M059J (cell line): ENCODE measurements at places on chromosomes 12 and 14.

DNA sequence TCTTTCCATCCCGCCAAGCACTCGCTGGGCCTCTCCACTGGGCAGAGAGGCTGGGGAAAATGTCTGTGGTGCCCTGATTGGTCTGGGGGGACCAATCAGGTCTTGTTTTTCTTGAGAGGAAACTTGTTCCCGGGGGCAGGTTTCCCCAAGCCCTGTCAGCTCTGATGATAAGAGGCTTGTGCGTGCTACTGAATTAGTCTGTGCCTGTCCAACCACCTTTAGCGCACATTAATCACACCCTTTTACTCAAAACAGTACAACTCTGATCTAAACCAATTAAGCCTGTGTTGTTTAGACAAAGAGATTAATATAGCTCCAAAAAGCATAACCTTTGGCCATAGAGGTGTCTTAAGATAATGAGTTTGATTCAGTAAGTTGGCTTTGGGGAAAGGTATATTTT lies 580.4 kb downstream of the VRK1 start:
- DNase-seq: no peak

DNA sequence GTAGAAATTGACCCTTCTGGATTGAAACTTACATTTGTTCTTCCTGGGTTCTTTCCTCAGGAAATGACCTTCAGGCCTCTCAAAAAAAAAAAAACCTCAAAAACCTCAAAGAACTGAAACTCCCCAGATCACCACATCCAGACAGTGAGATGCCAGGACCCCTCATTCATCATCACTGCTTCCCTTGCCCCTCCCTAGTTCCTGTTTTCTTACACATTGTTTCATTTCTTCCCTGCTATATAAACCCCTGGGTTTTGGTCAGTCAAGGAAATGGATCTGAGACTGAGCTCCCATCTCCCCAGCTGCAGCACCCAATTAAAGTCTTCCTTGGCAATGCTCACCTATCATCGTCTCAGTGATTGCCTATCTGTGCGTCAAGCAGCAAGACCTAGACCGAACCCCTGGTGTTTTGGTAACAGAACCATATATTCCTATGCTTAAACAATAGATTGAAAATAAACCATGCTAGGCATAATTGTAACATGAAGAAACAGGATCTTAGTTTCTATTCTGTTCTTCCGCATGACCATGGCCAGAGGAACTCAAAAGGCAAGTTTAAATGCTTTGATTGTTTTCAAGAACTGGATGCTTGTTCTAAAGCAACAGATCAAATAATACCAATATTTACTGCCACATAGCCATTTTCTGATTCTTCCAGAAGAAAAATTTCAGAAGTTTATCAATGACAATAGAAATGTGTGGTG lies 108.0 kb upstream of the MAX start:
- peak; percentile 82 for DNase-seq

GRCh38 chr14:25094171-25094907 lies 44.4 kb upstream of the STXBP6 start:
- DNase-seq: no peak

GRCh38 chr12:114443607-114444421 lies 37.9 kb upstream of the TBX5 start:
- no peak for DNase-seq

DNA sequence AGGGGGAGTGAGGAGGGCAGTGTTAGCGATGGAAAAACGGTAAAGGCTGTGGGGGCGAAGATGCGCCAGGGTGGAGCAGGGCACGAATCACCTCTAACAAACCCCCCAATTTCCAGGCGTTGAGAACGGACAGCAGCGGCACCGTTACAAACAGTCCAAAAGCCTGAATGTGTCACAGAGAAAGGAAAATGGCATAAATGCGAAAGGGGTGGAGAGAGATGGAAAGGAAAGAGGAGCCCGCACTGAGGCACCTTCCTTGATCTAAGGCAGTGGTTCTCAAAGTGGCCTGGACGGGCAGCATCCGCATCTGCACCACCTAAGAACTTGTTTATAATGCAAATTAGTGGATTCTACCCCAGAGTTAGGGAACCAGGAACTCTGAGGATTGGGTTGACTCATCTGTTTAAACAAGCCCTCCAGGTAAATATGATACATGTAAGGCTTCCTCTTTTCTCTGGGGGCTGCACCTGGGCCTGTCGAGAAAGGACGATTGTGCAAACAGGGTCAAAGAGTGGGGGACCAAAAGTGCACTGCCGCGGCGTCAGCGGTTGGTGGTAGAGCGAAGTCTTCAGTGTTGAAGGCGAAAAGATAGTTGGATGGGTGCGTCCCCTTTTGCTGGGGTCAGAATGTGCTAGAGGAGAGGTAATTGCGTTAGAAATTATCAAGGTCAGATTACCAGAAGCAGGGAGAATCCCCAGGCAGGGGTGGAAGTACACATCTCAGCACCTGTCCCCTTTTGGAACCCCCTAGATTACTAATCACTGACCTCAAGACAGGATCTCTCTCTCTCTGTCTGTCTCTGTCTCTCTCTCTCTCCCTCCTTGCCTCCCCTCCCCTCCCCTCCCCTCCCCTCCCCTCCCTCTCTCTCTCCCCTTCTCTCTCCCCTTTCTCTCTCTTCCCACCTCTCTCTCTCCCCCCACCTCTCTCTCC lies 1.3 kb upstream of the KCNH5 start:
- DNase-seq: no peak

GRCh38 chr12:64813723-64814122 lies 10.7 kb upstream of the TBC1D30 start:
- DNase-seq: no peak

- DNase-seq: no peak
These were observed 13.6 kb downstream of the MDM2 start for GRCh38 chr12:68821357-68822188.
